Activated CD4-positive, alpha-beta T cell treated with anti-CD3 and anti-CD28 coated beads for 48 hours (primary cell): ENCODE measurements at places on chromosomes 11 and 22.

- DNase-seq, result peak; percentile 58
These were observed 10.3 kb downstream of the PRDM10 start for GRCh38 chr11:129992161-129992944.

- DNase-seq, result no peak
These were observed 66.9 kb downstream of the ARFGAP2 start for GRCh38 chr11:47109727-47110246.

DNA sequence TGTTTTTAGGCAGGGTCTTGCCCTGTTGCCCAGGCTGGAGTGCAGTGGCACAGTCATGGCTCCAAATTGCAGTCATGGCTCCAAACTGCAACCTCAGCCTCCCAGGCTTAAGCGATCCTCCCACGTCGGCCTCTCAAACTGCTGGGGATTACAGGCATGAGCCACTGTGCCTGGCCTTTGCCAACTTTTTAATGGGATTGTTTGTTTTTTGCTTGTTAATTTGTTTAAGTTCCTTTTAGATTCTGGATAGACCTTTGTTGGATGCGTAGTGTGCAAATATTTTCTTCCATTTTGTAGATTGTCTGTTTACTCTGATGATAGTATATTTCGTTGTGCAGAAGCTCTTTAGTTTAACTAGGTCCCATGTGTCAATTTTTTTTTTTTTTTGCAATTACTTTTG is 10.0 kb upstream of the SCGB1D1 start:
- no peak for DNase-seq

DNA sequence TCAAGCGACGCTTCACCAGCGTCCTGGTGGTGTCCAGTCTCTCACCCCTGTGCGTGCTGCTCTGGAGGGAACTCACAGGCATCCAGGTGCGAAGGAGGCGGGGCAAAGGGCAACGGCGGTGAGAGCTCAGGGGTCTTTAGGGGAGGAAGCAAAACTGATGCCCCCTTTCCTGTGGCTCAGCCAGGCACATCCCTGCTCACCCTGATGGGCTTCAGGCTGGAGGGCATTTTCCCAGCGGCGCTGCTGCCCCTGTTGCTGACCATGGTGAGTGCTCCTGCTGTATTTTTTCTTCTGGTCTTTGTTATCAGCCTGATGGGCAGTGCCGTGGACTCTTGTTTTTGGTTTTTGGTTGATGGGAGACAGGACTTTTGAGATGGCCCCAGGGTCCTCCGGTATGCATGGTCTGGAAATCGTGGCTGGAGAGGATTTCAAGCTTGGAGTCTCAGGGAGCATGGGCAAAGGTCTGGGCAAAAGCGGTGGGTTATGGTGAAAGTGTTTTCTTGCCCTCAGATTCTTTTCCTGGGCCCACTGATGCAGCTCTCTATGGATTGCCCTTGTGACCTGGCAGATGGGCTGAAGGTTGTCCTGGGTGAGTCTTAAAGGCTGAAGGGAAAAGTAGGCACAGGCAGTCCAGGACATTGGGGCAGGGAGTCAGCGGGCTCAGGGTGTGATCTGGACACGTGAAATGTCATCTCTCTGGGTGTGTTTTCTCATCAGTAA is 695 bp downstream of the RCE1 start:
- DNase-seq, result no peak

DNA sequence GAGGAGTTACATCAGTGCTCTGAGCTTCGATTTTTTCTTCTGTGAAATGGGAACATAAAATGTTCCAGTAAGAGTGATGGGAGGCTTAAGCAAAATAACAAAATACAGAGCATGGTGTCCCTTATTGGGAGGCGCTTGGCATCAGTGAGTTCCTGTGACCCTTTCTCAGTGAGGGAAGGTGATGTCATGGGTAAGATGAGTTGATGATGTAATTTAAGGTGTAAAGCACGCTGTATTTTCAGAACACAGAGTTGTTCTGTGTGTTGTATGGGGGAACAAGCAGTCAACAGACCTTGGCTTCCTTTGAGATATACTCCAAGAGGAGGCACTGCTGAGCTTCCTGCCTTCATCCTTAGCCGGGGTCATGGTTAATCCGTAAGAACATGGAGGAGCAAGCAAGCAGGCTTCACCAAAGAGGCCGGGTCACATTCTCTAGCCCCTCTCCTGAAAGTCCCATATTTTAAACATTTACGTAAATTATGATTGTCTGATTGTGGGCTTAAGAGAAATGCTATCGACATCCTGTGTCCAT is 266.7 kb downstream of the LARGE1 start:
- no peak for DNase-seq

GRCh38 chr11:69643646-69644045 is 2.7 kb downstream of the CCND1 start:
- no peak for DNase-seq
